D721Med (cell line): ENCODE measurements at places on chromosomes 5 and 9.

- no peak for DNase-seq
Measured at GRCh38 chr9:114374936-114375335, 12.8 kb downstream of the AKNA start.

GRCh38 chr5:15858326-15858725, 321.3 kb downstream of the MARCHF11 start:
- no peak for DNase-seq

- DNase-seq: no peak
Measured at GRCh38 chr5:124780011-124780410, 33.6 kb upstream of the ZNF608 start.

DNA sequence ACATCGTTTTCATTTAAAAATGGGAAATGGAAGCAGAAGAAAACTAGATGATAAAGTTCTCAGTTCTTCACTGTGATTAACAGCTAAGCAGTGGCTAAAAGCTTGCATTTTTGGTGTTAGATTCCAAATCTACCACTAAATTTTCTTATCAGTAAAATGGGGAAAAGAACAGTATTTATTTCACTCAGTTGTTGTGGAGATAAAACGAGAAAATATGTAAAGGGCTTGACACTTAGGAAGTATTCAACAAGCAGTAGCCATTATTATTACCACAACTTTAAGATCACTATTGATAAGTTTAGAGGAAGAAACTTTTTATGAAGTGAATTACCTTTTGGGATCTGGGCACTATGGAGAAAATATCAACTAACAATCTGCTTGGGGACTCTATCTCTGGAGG, 4.5 kb downstream of the STOM start:
- DNase-seq: no peak

GRCh38 chr5:158877706-158878105, 222.0 kb downstream of the EBF1 start:
- DNase-seq: no peak

DNA sequence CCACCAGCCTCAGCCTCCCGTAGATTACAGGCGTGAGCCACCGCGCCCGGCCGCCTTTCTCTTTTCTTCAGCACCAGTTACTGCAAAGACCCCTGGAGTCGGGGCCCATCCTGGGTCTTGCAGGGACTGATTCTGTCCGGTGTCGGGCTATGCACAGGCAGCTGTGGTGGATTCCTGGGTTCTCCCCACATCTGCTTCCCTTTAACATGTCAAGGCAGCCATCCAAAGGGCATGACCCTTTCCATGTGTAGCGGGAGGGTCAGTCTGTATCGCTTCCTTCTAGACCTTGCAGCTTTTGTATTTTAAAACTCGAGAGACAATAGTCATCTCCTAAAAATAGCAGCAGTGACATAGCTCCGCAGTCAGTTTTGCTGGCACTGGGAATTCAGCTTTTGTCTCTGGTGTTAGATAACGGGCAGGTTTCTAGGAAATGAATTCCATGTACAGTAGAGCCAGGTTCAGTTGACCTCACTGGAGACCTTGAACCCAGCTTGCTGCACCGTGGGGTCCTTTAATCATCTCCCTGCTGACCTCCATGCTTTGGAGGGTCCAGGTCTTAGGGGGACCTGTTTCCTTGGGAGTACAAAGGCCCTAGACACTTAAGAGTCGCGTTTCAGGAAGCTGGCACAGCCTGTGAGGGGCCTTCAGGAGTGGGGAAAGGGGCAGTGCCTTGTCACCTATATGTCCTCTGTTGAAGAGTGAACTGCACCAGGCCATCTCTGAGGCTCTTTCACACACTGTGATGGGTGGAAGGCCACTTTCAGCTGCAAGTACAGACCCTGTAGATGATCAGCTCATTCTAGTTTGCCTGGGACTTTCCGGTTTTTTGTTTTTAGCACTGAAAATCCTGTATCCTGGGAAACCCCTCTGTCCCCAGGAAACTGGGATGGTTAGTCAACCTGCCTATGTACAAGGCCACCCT, 13.8 kb downstream of the ANKRD33B start:
- no peak for DNase-seq

DNA sequence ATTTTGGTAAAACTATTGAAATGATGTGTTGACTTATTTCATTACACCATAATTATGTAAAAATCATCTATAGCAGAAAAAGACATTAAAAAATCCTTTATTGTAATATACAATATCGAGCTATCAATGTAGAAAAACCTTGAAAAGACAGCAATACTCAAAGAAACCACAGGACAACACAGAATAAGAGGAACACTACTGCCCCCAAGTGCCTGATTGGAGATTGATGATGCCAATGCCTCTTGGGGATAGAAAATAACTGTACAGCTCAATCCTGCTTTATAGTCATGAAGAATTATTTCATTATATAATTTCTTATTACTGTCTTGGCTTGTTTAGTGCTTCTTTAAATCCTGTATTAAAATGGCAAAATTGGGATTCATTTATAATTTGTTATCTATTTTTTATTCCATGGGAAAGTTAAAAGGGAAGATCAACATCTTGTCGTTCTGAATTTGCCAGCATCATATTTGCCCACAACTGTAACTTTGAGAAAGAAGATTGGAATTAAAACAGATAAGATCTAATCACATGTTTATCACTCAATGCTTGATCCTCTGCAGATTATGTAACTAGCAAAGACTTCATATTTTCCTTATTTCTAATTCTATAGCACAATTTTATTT, 337.5 kb downstream of the CDH9 start:
- DNase-seq: peak; percentile 33

DNA sequence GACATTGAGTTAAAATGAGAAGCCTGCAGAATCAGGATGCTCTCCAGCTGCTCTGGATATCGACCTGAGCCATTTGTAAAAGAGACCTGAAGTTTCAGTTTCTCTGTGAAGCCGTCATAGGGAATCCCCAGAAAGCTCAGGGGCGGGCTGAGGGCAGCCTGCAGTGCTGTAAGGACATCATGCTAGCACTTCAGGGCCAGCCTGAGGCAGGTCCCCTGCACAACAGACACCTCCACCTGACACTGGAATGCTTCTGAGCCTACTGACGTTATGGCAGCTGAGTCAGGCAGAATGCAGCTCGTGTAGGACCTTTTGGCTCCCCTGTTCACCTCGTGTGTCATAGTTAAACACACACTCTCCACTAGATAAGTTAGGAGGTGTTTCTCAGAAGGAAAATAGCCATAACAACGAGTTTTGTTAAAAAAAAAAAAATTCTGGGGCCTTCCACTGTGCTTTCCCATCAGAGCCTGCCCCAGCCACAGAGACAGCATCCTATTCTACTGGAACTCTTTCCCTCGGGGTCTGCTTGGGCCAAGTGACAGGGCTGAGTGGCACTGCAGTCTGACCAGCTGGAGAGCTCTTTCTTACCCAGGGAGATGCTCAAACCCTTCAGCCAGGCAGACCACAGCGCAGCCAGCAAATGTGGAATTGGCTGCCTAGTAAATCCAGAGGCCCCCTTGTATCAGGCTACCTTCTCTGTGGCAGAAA, 354.9 kb downstream of the DIRAS2 start:
- DNase-seq: no peak

GRCh38 chr9:107886826-107887225, 397.3 kb upstream of the KLF4 start:
- DNase-seq: no peak

DNA sequence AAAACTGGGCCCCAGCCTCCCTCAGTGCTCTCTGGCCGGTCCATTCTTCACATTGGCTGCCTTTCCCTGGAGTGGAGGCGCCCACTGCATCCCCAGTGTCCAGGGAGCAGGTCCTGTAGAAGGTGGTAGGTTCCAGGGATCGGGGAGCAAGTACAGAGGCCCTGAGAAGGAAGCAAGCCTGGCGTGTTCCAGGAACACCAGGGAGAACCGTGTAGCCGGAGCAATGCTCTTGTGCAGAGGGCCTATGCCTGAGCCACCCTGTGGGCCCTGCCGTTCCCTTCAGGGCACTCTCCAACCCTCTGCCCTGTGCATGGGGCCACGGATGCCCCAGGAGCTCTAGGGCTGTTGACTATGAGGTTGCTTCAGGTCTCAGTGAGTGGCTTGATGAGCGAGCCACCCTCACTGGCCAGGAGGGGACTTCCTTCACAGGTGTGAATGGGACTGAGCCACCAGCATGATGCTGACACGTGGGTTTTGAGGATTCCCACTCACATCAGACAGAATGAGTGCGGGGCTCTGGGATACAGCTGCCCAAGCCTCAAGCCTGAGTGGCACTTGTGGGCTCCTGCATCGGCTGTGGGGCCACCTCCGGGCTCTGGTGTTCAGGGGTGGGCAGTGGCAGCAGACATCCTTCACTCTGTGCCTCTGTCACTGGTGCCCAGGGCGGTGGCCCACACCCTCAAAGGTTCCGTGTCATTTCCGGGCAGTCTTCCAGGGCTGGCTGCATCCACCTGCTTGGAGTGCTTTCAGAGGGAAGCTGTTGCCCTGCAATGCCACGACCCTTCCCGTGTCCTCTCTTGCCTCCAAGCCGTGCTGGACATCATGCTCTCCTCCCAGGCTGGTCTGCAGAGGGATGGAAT, 54.4 kb downstream of the ADAMTS2 start:
- no peak for DNase-seq

- DNase-seq: no peak
Measured at GRCh38 chr9:90838098-90838497, 36.5 kb downstream of the SYK start.

- DNase-seq: no peak
Measured at GRCh38 chr9:125644819-125645507, 62.0 kb downstream of the MAPKAP1 start.

DNA sequence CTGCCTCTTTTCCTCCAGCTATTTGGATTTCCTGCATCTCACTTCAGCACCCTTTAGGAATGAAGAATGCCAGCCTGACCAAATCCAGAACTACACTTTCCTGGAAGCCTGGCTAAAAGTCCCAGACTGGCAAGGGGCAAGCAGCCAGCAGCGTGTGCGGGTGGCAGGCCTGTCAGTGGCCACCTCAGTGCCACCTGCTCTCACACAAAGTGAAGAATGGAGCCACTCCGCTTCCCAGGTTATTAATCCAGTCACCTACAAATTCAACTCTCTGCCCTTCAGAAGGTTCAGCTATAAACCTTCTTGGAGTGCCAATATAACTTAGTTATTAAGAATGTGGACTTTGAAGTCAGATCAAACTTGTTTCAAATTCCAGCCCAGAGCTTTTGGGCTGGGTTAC, 6.7 kb upstream of the ALDOB start:
- DNase-seq: no peak

DNA sequence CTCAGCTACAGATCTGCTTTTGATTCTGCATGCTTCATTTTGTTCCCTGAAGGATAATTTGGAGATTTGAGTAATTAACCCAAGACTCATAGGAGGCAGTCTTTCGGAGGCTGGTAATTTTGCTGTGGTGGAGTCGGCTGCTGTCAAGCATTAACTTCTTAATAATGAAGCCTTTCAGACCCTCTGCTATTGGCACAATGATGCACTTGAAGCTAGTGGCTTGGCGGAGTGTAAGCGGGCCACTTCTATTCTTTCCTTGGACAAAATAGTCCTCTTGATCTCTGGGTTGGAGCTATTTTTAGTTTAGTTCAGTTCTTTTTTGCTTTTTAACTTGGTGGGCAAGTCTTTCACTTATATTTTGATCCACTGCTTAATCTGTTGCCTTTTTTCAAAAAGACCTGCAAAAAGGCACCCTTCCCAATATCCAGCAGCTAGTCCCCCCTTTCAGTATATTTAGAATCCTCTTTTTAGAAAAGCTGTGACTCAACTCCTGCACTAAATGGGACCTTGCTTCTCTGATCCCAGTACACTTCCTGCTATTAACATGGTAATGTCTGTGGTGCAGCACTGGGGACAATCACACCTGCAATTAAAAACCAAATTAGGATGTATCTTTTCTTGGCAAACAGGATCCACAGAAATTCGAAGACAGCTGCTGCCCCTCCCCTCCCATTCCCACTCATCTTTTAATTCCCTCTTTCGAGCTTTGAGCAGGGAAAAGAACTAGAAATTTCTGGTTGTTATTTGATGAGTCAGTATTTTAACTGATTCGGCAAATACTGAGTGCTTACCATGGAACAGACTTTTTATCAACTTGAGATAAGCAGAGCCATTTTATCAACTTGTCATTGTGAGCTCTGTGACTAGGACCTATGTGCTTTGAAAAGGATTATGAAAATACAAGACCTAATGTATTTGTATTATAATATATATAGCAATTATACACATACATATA, 169.4 kb upstream of the ANKRD55 start:
- DNase-seq: no peak

- no peak for DNase-seq
Measured at GRCh38 chr5:84874196-84874595, 489.5 kb upstream of the EDIL3 start.

DNA sequence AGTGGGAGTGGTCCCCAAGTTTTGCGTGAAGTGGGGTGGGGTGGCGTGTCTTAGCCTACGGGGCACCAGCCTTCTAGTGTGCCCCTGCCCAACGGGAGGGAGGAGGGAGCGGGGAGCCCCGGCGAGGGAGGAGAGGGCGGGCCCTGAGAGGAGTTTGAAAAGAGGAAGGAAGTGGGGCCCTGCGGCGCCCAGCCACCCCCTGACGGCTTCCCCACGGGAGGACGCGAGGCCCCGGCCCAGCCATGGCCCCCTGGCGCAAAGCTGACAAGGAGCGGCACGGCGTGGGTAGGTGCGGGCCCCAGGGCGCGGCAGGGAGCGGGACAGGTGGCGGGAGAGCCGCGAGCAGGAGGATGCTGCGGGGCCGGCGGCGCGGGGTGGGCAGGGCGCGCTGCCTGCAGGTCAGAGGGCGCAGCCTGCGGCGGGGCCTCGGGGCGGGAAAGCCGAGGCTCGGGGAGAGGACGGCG, at the start of gene DOCK2:
Gene DOCK2, plus strand, starts transcription at position 191 of the 464 bp plus-strand sequence. Its CDS starts 52 bp downstream, at position 243.
- DNase-seq: no peak

GRCh38 chr9:71326360-71326759, 204.9 kb upstream of the TRPM3 start:
- DNase-seq: no peak

DNA sequence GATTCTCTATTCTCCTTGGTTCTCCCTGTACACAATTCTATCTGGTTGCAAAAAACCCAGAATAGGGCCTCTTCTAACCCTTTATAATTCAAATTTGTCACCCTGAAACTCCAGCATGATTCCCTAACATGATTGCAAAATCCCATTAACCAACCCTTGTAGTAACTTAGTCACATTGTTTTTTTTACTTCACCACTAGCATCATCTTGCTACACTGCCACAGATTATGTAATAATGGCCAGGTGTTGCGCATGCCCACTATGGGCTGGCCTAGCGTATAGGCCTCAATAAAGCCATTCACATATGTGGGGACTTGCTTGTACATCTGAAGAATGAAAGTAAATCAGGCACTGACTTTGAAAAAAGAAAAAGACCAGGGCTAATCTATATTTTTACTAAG, 25.7 kb downstream of the FAM170A start:
- no peak for DNase-seq

- no peak for DNase-seq
Measured at GRCh38 chr9:447230-448025, 232.8 kb downstream of the DOCK8 start.

DNA sequence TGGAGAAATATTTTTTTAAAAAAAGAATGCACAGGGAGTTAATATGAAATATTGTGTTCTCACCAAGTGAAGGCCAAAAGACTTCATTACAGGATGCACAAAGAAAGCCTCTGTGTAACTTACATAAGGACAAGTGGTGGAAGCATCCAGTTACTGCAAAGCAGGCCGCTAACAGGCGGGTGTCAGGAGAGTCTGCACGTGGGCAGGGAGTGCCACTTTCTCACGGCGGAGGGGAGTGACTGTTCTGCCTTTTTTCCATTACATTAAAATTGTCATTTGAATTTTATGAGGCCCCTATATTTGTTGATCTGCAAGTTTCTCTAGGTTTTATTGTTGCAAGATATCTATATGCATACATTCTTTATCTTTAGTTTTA, 28.1 kb upstream of the SPATA31E1 start:
- DNase-seq: no peak

GRCh38 chr5:94505327-94506068, 112.9 kb downstream of the KIAA0825 start:
- no peak for DNase-seq

- no peak for DNase-seq
Measured at GRCh38 chr9:16825331-16825725, 45.1 kb downstream of the BNC2 start.
